ENCODE measurements at places on chromosomes 5 and 9. TPM values are rescaled to one million over a fixed set of nuclear protein-coding genes. Genes with fewer than 3 reads are reported as not detected.

The SOHLH1 gene
- total RNA-seq = not detected

The FOXD4 gene
- 0.19 TPM for total RNA-seq

The CFAP90 gene
- not detected for total RNA-seq

The LECT2 gene
- total RNA-seq = not detected

The GADD45G gene
- total RNA-seq = 5.4 TPM

The RELL2 gene
- total RNA-seq = 2.3 TPM

- DNase-seq = no peak
These were observed 49.5 kb downstream of the C5orf22 start for GRCh38 chr5:31581498-31582099.

GRCh38 chr9:131630205-131630831 lies 85.0 kb downstream of the PRRT1B start:
- DNase-seq = peak; percentile 58

DNA sequence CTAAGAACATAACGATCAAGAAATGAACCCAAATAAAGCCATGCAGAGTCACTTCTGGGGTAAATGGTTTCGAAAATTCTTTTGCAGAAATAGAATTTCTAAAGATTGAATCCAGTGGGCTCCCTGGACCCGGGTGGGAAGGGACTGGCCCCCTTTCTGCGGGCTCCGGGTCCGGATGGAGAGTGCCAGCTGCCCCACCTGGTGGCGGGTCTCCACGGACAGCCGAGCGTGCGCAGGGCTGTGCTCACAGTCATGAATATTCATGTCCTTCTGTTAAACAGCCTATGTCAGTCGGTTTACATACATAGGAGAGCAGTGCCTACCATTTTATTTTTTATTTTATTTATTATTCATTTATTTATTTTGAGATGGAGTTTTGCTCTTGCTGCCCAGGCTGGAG lies 4.7 kb upstream of the PPP1R26 start:
- no peak for DNase-seq

- peak; percentile 44 for DNase-seq
These were observed 1.1 kb downstream of the LCN12 start for GRCh38 chr9:136952876-136953770.

DNA sequence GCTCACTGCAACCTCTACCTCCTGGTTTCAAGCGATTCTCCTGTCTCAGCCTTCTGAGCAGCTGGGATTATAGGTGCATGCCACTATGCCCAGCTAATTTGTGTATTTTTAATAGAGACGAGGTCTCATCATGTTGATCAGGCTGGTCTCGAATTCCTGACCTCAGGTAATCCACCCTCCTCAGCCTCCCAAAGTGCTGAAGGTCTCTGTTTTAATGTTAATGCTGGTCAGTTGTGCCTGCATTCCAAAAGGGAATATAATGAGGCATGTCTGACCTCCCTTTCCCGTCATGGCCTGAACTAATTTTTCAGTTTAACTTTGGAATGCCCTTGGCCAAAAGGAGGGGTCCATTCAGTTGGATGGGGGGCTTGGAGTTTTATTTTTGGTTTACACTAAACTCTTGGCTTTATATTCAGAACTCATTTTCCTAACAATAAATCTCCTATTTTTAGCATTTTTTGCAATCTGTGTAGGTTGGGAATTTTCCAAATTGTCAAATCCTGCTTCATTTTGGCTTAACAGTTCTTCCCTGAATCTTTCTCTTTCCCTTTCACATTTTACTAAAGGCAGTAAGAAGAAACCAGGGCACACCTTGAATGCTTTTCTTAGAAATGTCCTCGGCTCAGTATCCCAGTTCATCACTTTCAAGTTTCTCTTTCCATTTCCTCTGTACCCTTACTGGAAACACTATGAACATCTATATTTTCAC lies 1175.5 kb downstream of the MAT2B start:
- no peak for DNase-seq

- DNase-seq = no peak
These were observed 1.1 kb downstream of the PDCD1LG2 start for GRCh38 chr9:5511476-5511875.

- no peak for DNase-seq
These were observed 31.5 kb downstream of the ZSWIM6 start for GRCh38 chr5:61363401-61364114.

DNA sequence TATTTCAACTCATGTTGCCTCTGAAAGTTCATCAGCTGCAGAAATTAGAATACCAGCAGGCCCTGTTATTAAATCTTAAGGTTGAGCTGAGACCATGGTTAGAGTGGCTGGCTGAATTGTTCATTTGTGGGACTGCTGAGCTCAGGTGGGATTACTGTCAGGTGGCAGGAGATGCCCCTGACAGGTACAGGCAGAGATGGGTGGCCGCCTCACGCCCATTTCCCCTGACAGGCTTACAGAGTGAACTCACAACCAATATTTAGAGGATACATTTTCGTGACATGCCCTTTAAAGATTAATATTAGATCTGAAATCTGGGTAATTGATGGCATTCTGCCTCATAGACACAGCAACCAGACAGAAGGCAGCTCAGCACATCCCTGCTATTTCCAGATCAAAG lies 136.0 kb downstream of the MVB12B start:
- DNase-seq = no peak

GRCh38 chr5:111655169-111655924 lies 101.6 kb downstream of the NREP start:
- DNase-seq = no peak

DNA sequence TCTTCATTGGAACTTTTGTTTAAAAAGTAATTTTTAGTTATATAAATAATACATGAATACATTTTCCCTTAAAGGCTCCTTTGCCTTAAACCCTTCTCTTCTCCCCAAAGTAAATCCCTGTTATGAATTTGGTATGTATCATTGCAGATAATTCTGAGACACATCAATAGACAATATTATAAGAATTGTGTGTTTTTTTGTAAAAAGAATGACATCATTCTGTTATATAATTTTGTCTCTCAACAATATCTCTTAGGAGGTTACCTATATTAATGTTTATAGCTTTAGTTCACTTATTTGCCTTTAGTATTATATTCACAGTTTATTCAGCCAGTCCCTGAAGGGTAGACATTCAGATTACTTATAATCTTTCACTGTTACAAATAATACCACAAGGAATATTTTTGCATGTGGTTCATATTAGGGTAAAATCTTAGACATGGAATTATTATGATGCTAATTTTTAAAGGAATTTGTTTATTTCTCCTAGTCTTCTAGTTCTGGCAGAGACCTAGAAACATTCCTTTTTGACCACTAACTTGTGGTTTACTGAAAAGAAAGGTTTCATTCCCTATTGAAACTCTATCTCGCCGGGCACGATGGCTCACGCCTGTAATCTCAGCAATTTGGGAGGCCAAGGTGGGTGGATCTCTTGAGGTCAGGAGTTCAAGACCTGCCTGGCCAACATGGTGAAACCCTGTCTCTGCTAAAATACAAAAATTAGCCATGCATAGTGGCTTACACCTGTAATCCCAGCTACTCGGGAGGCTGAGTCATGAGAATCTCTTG lies 105.6 kb downstream of the KCTD16 start:
- DNase-seq = no peak

DNA sequence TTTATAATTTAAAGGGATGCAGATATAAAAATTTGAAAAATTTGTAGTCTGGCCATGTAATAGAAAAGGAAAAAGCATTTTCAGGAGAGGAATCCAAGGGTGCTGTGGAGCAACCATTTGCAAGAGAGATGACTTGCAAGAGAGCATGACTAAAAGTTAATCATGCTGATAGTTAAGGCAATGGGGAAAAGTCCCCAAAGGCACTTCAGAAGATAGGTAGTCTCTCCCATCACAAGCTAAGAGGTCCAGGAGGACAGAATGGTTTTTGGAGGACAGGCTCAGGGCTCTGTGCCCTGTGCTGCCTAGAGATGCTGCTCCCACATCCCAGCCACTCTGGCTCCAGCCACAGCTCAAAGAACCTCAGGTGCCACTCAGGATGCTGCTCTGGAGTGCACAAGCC lies 38.8 kb downstream of the DNAJB5 start:
- no peak for DNase-seq

GRCh38 chr5:73901043-73901442 lies 275.0 kb downstream of the ARHGEF28 start:
- DNase-seq = peak; percentile 43

- DNase-seq = no peak
These were observed 11.7 kb upstream of the EXOSC2 start for GRCh38 chr9:130681769-130682420.

- peak; percentile 76 for DNase-seq
These were observed at the start of gene DAPK1 for GRCh38 chr9:87497604-87498045. DAPK1 (plus strand) TSS chr9:87497867; CDS start chr9:87499078, 1,211 bp downstream.
